ENCODE measurements at places on chromosomes 5 and 9.

DNA sequence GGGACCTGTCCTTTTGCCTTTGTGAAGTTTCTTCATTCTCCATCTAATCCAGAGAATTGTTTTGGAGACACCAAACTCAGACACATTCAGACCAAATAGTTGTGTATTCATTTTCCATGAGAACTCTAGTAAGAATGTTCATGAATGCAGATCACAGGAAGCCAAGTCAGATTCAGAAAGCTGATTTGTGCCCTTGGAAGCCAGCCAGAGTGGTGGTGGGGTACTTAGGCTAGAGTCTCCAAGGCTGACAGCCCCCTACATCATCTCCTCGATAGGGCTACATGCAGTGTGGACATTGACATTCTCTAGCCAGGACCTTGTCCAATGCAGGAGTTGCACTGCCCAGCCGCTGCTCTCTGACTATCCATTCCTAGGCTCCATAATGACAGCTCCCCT is 137.6 kb downstream of the UGCG start:
- DNase-seq, result no peak

DNA sequence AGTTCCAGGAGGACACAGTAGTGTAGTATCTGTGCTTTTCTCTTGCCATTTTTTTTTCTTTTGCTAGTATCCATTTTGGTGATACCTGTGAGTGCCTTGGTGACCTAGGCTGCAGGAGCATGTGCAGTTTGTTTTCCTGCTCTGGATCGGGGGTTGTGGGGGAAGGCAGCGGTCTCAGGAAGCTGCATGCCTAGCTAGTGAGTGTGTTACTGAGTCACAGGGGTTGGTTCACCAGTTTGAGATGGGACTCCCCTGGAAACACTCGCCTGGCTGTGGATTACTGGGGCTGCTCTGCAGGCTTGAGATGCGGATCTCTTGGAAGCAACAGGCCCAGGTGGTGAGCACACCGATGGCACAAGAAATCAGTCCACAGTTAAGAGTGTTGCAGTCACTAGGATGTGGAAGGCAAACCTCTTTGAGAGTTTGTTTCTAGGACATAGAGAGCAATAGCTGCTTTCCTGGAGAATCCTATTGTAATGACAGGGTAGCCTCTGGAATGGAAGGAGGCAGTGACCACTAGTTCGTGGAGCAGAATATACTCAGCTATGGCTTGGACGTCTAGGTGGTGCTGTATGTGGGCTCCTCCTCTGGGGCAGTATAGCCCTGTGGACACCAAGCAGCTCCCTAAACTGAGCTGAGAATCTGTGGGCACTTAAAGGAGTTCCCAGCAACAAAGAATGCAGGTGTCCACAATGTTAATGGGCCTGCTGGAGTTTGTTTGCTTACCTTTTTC is 20.0 kb upstream of the SPATA31E1 start:
- no peak for DNase-seq

DNA sequence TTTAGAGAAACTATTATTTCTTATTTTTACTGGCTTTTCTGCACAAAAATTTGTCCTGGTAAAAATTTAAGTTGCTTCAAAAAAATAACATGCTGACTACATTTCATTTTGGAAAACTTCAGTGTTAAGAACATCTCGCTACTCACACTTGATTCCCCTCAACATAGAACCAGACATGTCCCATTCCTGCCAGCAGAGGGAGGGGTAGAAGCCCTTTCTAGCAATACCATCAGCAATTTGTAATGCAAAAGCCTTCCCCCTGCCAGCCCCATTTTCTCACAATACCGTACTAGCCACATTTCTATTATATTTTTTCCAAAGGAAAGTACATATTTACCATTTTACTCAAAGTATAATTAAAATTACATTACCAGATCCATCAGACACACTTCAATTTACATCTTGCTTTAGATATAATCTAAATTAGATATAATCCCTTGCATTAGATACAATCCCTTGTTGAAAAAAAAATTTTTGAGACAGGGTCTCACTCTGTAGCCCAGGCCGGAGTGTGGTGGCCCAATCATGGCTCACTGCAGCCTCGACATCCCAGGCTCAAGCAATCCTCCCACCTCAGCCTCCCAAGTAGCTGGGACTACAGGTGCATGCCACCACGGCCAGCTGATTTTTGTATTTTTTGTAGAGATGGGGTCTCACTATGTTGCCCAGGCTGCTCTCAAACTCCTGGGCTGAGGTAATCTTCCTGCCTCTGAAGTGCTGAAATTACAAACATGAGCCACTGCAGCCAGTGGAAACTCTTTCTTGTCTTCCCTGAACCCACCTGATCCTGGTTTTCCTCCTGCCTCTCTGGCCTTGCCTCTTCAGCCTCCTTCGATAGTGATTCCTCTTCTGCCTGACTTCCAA is 39.6 kb upstream of the IDNK start:
- no peak for DNase-seq

DNA sequence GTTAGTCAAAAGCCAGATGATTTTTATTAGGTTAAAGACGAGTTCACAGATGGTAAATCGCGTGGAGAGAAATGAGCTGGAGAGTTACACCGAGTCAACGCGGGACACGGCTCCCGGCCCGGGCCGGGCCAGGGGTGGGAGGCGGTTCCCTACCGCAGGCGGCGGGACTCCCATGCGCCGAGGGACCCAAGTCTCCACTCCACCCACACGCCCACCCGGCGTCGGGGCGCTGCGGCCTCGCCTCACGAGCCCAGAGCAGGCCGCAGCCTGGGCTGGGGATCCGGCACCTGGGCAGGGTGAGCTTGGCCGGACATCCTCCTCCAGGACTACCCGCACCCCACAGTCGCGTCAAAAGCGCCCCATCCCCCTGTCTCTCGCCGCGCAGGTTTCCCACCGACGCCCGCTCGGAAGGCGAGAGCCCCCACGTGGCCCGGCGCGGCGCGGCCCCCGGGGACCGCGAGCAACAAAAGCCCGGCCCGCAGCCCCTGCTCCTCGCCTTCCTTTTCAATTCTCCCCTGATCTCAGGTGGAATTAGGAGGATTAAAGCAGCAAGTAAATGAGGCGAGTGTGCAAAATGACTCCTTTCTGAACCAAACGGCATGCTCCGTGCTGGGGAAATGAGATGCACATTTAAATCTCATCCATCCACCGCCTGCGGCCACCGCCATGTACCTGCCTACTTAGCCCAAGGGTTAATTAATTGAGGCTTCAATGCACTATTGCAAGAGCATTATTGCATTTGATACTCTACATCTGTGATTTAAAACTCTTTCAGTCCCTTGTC is 196.5 kb upstream of the TBCA start:
- peak; percentile 4 for DNase-seq

DNA sequence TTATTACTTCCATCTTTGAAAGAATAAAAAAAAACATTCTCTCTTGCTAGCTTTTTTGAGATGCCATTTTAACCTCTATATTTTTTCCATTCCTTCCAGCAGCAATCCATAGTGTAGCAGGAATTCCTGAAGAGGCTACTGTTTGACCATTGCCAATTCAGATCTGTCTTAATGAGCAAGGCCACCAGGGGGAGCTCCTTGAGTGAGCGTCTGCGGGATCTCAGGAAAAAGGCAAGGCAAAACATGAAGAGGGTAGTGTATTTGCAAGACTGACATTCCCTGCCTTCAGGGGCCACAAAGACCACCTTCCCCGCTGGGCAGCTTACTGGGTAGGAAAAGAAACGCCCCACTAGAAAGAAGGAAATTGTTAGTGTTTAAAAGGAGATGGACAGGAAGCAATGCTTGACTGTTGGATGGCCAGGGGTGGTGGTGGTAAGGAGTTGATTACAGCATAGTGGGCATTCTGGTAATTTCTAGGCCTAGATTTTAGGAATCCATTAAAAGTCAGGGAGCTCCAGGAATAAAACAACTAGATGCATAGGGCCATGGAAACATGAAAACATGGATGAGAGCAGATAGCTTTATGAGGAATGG is 206.6 kb upstream of the HAPLN1 start:
- DNase-seq, result no peak

GRCh38 chr5:126514558-126515141 is 80.4 kb downstream of the ALDH7A1 start:
- DNase-seq, result no peak

GRCh38 chr5:52638732-52639131 is 149.0 kb upstream of the ITGA1 start:
- DNase-seq, result no peak

- DNase-seq, result no peak
Measured at GRCh38 chr5:168254013-168254693, 37.3 kb upstream of the WWC1 start.

DNA sequence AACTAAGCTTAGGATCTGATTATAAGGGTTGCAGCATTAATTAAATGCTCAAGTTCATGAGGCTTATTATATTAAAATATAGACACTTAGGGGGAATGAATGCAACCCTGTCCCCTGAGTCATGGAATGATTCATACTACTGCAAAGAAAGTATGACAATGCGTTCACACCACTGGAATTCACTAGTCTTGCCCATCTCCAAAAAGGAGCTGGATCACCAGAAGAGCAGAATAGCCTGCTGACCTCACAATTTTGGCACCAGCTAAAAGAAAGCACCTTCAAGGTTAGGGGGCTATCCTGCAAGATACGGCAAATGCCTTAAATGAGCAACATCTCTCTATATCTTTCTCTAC is 32.0 kb upstream of the TMED7 start:
- DNase-seq, result no peak

- no peak for DNase-seq
Measured at GRCh38 chr5:153237671-153238332, 252.7 kb upstream of the GRIA1 start.

- DNase-seq, result peak; percentile 79
Measured at GRCh38 chr5:178113141-178113787, at the start of gene N4BP3. Gene N4BP3 (plus strand): TSS chr5:178113532. CDS start chr5:178119584, 6,052 bp downstream.

- no peak for DNase-seq
Measured at GRCh38 chr9:19281801-19282200, 51.3 kb downstream of the DENND4C start.

GRCh38 chr5:143054480-143054941 is 284.3 kb downstream of the ARHGAP26 start:
- no peak for DNase-seq

GRCh38 chr5:153717287-153717686 is 226.8 kb downstream of the GRIA1 start:
- no peak for DNase-seq

DNA sequence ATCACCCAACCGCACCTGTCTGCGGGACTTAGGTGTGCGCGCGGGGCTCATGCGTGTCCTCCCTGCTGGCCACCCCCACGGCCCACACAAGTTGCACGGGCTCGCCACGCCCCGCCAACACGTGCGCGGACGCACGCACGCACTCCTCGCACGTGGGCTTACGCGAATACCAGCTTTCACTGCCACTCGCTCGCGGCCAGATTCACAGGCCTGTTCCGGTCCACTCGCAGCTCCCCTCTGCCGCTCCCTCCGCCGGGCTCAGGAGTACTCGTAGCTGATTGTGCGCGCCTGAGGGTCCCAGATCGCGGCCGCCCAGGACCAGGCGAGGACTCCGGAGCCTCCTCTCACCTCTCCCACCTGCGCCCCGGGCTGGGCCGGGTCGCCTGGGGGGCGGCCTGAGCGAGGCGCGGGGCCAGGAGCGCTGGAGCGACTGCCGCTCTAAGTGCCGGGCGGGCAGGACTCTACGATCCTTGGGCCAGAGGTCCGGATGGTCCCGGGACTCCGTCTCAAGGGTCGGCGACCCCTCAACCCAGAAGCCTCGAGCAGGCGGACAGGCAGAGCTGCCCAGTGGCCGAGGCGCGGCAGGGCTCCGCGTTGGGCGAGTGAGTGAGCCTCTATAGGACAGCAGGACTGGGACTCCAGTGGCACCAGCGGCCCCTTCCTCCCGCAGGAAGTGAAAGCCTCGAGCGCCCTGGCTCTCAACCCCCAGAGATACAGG is 3.4 kb downstream of the PCDHGC5 start:
- DNase-seq, result no peak

- DNase-seq, result no peak
Measured at GRCh38 chr9:137740312-137740711, 121.5 kb downstream of the EHMT1 start.

GRCh38 chr9:83536332-83536731 is 1.9 kb downstream of the FRMD3 start:
- DNase-seq, result no peak

DNA sequence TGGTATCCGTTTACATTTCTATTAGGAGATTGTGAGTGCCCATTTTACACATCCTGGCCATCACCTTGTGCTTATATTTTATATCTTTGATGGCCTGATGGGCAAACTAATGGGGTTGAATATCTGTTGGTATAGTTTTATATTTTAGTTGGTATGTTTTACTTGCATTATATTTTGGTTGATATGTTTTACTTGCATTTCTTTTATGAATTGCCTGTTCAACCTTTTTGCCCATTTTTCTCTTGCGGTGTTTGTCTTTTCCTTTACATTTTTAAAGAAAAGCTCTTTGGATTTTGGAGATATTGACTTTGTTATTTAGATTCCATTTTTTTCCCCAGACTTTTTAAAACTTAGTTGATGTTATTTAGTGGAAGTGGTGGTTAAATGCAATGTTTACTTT is 14.6 kb downstream of the ZNF618 start:
- DNase-seq, result no peak

DNA sequence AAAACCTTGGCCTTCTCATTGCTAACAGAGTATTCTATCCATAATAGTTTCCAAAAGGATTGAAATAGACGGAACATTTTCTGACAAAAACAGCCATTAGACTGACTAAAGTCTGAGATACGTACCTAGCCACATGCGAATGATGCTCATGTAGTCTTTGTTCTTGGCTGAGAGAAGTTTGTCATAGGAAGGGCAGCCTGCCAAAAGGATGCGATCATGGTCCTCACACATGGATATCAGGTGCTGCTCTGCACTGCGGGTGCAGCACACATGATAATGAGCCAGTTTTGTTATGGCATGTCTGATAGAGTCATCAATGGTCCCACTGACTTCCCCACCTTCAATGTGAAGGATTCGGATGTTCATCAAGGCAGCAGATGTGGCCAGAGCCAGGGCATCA is 12.3 kb downstream of the GNE start:
- no peak for DNase-seq

GRCh38 chr5:125408448-125409233 is 662.2 kb upstream of the ZNF608 start:
- DNase-seq, result no peak

DNA sequence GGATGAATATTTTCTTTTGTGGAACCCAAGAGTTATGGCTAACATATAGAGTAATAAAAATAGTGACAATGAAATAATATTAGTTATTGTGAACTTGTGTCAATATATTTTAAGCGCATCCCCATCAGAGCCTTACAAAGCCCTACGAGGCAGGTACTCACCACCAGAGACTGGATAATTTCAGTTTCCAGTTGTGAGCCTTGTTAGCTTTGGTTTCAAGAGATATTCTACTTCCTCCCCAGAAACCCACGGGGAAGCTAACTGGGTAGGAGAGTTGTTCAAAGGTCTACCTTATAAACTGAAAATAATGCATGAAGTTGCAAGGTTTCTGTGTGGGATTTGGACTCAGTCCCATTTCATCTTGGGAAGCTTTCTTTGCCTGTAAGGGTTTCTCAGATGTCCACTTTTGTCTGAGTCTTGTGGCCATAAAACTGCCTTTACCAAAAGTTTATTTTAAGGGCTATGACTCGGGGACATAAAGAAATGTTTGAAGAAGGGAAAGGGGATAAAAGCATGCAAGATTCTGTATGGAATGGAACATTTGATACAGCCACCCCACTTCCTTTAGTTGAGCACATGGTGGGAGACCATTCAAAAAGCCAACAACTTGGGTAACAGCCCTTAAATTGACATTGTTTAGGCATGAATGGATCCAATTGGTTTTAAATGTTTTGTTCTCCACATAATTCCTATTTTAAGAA is 57.4 kb upstream of the ANKRD55 start:
- no peak for DNase-seq

Measured in stimulated activated CD4-positive, alpha-beta T cell treated with anti-CD3 and anti-CD28 coated beads, Interleukin-15, amount 100 ng/mL, for 1 hour (primary cell).